T-helper 17 cell (primary cell): ENCODE measurements at places on chromosomes 12 and 14. TPM values are rescaled to one million over a fixed set of nuclear protein-coding genes. Genes with fewer than 3 reads are reported as not detected.
A peak's percentile ranks its signal among the peaks of the same experiment; 100 is the strongest.

The LMNTD1 gene
- total RNA-seq = not detected

The PKP2 gene
- total RNA-seq = 0.37 TPM

The LALBA gene
- total RNA-seq = not detected

The FERMT2 gene
- 0.78 TPM for total RNA-seq

The FRMD6 gene
- total RNA-seq = 0.65 TPM

The CDCA3 gene
- 0.65 TPM for total RNA-seq

The PIWIL1 gene
- not detected for total RNA-seq

The HOXC11 gene
- total RNA-seq = not detected

The KRT85 gene
- not detected for total RNA-seq

The GALNT8 gene
- total RNA-seq = 1.4 TPM

The POTEM gene
- total RNA-seq = not detected

The BICDL1 gene
- 146 TPM for total RNA-seq

GRCh38 chr14:90056826-90057225 is 5.0 kb upstream of the KCNK13 start:
- H3K36me3 ChIP-seq = peaks cover 2% of the 10 kb centered on the region
- no peak for DNase-seq
- H3K4me3 ChIP-seq = no peak overlapping the region
- peaks cover 72% of the 10 kb centered on the region for H3K27me3 ChIP-seq
- no peak overlapping the region for H3K27ac ChIP-seq
- H3K4me1 ChIP-seq = peaks cover 8% of the 10 kb centered on the region

GRCh38 chr12:78951803-78952551 is 87.4 kb downstream of the SYT1 start:
- H3K27me3 ChIP-seq = no peaks in the 10 kb centered on the region
- H3K36me3 ChIP-seq = no peaks in the 10 kb centered on the region
- H3K4me1 ChIP-seq = no peaks in the 10 kb centered on the region

DNA sequence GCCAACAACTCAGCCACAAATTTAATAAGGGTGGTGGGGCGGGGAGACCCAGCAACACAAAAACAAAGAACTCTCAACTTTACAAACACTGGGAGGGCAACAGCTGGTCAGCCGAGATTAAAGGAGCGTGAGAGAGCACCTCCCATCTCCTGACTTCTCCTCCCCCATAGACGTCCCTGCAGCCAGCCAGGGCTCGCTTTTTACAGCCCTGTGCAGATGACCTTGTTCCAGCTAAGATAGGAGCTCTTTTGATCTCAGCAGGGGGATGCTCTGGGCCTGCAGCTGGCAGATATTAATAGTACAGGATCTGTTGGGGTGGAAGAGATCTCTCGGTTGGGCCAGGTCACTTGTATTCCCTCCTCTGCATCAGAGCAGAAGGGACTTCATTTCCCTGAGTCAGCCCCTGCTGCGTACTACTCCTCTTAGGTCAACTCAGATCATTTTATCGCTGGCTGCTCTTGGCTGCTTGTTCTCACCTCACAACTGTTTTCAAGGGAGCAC is 475.8 kb downstream of the RAD51B start:
- peaks cover 44% of the 10 kb centered on the region for H3K4me1 ChIP-seq
- H3K27ac ChIP-seq = peak overlapping the region; percentile 98
- H3K4me3 ChIP-seq = no peak overlapping the region
- no peak for DNase-seq

- DNase-seq = no peak
- H3K4me3 ChIP-seq = no peak overlapping the region
- H3K27me3 ChIP-seq = peaks cover 26% of the 10 kb centered on the region
- no peaks in the 10 kb centered on the region for H3K36me3 ChIP-seq
Measured at GRCh38 chr12:32478858-32479725, 79.7 kb downstream of the FGD4 start.

GRCh38 chr14:36949371-36949770 is 223.0 kb downstream of the SLC25A21 start:
- no peaks in the 10 kb centered on the region for H3K36me3 ChIP-seq
- H3K4me1 ChIP-seq = no peaks in the 10 kb centered on the region
- DNase-seq = no peak
- no peak overlapping the region for H3K4me3 ChIP-seq

- H3K36me3 ChIP-seq = no peaks in the 10 kb centered on the region
- DNase-seq = no peak
- H3K27me3 ChIP-seq = peaks cover 10% of the 10 kb centered on the region
- H3K4me1 ChIP-seq = peaks cover 8% of the 10 kb centered on the region
- peak overlapping the region; percentile 63 for H3K4me3 ChIP-seq
- H3K27ac ChIP-seq = peak overlapping the region; percentile 65
Measured at GRCh38 chr14:75196468-75196867, 20.1 kb upstream of the TMED10 start.

GRCh38 chr14:104481323-104481722 is 98.2 kb upstream of the C14orf180 start:
- no peak for DNase-seq
- no peaks in the 10 kb centered on the region for H3K4me1 ChIP-seq
- H3K27ac ChIP-seq = no peak overlapping the region
- H3K36me3 ChIP-seq = peaks cover 2% of the 10 kb centered on the region

DNA sequence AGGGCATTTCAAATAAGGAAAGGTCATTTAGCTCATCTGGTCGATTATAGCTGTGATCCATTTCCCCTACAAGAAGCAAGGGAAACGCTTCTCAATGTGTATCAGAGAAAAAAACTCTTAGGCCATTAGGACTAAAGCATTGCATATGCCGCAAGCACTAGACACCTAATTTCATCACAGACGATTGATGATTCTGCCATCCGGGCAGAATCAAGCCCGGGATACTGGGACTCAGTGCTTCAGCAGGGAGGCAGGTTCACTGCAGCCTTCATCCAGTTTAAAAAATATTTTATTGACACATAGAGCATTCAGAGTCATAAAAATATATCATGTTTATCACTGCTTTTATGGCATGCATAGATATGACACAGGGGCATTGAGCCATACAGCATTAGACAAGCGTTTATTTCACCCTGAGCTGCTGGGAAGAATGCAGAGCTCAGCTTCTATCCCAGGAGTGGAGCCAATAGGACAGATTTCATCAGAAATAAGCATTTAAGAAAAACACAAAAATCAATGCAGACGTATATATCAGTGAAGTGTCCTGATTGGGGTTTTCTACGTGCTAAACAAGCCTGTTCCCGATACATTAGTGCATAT is 806.9 kb downstream of the GALC start:
- no peak overlapping the region for H3K27ac ChIP-seq
- no peaks in the 10 kb centered on the region for H3K36me3 ChIP-seq
- no peaks in the 10 kb centered on the region for H3K27me3 ChIP-seq

- H3K4me1 ChIP-seq = no peaks in the 10 kb centered on the region
- no peak for DNase-seq
- H3K36me3 ChIP-seq = no peaks in the 10 kb centered on the region
- H3K27me3 ChIP-seq = peaks cover 37% of the 10 kb centered on the region
- H3K27ac ChIP-seq = no peak overlapping the region
- no peak overlapping the region for H3K4me3 ChIP-seq
Measured at GRCh38 chr14:76112889-76113624, 38.7 kb upstream of the GPATCH2L start.

GRCh38 chr12:21502164-21502496 is 541 bp downstream of the GOLT1B start:
- peaks cover 3% of the 10 kb centered on the region for H3K36me3 ChIP-seq
- H3K27ac ChIP-seq = no peak overlapping the region
- DNase-seq = no peak
- peaks cover 25% of the 10 kb centered on the region for H3K4me1 ChIP-seq
- H3K27me3 ChIP-seq = no peaks in the 10 kb centered on the region

- no peak for DNase-seq
- H3K4me3 ChIP-seq = no peak overlapping the region
- no peaks in the 10 kb centered on the region for H3K27me3 ChIP-seq
- peaks cover 5% of the 10 kb centered on the region for H3K36me3 ChIP-seq
Measured at GRCh38 chr12:121191151-121191550, 18.8 kb upstream of the P2RX4 start.

DNA sequence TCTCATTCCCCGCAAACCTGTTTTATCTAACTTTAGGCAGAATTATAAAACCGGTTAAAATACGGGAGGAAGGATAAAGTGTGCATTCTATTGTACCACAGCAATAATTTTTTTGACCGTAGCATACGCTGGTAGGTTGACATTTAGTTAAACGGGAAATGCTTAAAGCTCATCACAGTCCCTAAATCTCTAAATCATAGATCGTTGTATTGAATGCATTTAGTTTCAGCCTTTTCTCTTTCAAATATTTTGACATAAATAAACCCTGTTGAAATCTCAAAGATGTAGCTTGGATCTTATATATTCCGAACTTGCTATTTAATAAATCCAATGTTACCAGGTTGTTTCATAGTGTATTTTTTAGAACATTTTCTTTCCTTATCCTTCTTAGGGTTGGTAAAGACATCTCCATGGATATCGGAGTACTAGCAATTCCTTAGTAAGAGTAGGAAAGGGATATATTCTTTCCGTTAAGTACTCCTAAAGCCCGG is 798 bp downstream of the CLEC2B start:
- H3K4me1 ChIP-seq = peaks cover 33% of the 10 kb centered on the region
- no peaks in the 10 kb centered on the region for H3K27me3 ChIP-seq
- peak overlapping the region; percentile 96 for H3K4me3 ChIP-seq
- H3K27ac ChIP-seq = peak overlapping the region; percentile 100
- DNase-seq = no peak
- peaks cover 5% of the 10 kb centered on the region for H3K36me3 ChIP-seq

DNA sequence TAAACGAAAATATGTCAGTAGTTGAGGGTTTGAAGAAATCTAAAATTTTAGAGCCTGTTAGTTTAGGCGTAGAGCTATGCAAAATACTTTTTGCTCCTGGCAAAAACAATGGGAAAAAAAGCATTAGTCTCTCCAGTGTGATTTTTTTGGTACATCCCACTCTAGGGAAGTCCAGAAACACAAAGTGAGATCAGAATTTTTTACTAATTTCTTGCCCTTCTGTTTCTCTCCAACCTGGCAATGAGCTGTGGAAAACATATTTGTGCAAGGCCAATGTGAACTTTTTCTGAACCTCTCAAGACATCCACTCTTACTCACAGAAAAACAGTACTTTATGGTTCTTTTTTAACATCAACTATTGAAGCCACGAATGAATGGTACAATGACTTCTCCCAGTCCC is 56.9 kb upstream of the DCN start:
- H3K4me1 ChIP-seq = no peaks in the 10 kb centered on the region
- DNase-seq = no peak
- no peak overlapping the region for H3K4me3 ChIP-seq
